ENCODE measurements at places on chromosomes 4 and X.

DNA sequence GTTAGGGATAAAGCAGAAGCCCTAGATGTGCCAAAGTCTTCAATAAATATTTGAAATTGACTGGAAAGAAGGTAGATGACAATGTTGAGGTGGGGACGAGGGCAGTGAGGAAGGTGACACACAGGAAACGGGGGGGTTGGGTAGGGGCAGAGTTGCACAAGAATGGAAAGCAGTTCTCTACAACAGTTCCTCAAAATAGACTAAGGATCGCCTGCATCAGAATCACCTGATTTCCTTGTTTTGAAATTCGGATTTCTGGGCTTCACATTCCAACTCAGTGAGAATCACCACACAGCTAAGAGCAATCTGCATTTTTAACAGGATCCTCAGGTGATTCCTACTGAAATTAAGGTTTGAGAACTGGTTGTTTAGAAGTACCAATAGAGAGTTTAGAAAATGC lies 70.6 kb downstream of the ARFIP1 start:
- no peak for DNase-seq

DNA sequence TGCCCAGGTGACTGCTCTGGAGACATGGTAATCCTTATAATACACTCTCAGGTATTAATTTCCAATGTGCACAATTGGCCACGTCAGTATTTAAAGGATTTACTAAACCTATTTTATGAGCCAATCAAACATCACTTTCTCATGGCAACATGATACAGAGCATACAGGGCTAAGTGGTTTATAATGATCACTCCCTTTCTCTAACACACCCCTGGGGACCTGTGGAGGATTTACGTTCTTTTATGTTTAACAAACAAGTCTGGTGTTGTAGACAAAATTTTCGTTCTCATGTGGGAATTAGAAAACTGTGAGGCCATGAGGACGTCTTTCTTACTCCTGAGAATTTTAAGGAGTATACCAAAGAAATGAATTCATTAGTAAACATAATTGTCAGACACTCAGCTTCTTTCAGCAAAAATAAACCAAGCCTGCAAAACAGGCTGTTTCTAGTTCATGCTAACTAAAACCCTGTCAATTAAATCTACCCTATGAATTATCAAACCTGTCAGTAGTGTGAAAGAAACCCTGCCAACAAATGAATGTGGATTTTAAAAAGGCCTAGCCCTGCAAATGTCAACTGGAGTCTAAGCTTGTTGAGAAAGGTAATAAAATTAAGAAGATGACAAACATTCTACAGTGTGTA lies 155.8 kb downstream of the PDGFC start:
- no peak for DNase-seq

DNA sequence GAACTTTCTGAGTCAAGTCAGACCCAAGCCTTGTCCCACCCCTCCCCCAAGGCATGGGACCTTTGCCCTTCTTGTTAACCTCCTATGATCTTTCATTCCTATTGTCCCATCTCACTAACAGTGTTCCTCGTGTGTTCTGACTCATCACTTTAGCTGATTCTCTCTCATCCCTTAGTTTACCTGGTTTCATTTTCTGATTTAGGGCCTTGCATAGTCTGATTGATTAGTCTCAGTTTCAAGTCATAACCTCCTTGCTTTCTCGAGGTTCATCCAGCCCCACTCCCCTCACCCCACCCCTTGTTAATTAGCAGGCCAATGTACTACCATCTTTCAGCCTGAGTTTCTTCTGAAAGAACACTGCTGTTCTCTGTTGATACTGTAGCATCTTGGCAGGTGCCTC lies 517.4 kb downstream of the RPA4 start:
- no peak for DNase-seq

DNA sequence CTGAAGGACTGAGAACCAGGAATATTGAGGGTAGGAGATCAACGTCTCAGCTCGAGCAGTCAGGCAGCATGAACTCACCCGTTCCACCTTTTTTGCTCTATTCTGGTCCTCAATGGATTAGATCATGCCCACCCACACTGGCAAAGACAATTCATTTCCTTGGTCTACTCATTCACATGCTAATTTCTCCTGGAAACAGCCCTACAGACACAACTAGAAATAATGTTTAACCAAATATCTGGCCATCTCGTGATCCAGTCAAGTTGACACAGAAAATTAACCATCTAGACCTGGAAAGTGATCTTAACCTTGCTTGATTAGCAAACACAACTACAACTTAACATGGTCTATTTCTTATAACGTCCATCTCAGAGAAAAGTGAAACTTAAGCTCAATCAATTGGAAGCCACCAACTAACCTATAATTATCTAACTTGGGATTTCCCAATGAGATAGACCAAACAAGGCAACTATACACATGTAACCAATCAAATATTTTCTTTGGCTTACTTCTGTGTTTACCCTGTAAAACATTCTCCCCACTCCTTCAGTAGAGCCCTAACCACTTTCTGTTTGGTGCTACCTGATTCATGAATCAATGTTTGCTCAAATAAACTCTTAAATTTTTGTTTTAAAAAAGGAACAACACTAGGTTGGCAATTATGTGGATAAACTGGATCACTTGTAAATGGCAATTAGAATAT lies 69.7 kb upstream of the MAMLD1 start:
- no peak for DNase-seq

- DNase-seq: no peak
Measured at GRCh38 chrX:267771-268261, 13.4 kb upstream of the PLCXD1 start.

- DNase-seq: no peak
Measured at GRCh38 chr4:183300070-183300469, 20.0 kb downstream of the CLDN22 start.

DNA sequence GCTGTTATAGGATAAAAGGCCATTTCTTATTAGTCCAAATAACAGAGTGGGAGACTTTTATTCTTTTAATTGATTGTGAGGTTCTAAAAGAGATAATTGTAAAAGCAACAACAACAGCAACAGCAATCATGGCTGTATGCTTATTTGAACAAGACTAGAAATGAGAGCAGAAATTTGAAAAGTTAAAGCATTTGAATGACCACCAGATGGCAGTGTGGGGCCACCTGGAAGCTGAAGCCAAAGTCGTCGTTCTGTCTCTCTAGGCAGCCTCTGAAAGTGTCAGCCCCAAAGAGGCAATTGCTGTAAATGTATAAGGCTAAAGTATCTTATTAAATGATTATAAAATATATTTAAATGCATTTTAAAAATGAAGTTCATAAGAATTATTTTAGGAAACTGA lies 42.2 kb downstream of the SH2D1A start:
- peak; percentile 58 for DNase-seq

GRCh38 chr4:16113741-16114140 lies 29.9 kb upstream of the PROM1 start:
- DNase-seq: no peak

DNA sequence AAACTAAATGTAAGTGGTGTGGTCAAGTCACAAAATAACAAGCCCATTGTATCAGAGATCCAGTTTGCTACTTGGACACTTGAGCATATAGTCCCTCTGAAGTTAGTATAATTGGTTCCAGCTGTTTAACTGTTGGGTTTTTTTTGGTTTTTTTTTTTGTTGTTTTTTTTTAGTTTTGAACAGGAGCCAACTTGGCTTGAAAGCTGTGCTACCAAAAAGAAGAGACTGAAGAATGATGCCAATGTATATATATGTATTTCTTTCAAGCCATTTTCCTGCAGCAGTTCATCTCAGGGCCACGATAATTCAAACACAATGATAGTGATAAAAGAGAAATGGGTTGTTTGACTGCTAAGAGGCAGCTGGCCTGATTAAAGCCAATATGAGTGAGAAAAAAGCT lies 138.3 kb downstream of the PCDH18 start:
- DNase-seq: no peak

All from SW480 (cell line).